ENCODE measurements at places on chromosomes 3 and 15.
A peak's percentile ranks its signal among the peaks of the same experiment; 100 is the strongest.

GRCh38 chr15:50594311-50594710, 47.8 kb upstream of the USP50 start:
- DNase-seq: no peak

DNA sequence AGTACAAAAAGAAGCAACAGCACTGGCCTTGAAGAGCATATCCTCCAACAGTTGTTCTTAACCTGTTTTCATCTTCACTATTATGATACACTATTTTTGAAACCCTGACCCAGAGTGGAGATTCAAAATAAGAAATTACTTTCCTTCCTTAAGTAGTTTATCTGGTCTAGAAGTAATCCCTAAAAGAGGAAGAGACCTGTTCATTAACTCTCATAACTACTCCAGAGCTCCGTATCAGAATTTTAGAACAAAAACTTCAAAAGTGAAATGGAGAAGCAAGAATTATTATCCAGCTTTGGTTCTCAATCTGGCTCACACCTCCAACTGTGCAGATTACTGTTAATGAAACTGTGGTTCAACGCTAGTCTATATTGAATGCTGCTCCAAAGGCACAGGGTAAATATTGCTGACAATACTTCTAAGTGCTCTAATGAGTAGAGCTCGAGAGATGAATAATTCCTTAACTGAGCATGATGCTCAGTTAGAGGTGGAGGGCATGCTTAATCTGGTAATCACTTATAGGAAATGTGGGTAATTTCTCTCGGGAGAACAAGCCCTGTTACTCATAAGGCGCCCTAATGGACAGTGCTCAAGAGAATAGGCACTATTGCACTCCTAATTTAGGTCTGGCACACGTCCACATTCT, 5.2 kb downstream of the LCMT2 start:
- no peak for DNase-seq

DNA sequence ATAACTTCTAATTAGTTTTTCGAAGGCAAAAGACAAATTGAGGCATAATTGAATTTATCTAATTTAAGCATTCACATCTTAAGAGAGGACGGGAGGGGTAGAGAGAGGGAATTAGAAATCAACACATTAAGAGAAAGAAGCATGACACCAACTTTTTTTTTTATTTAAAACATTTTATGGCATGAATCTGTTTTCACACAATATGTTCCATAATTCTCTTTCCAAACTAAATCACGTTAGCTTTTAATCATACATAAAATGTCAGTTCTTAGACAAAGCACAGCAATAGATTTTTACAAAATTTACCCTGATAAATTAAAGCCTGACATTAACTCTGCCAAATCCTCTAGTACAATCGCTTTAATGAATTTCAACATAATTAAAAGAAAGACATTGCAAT, 600.8 kb upstream of the ROBO1 start:
- no peak for DNase-seq

- peak; percentile 52 for DNase-seq
These were observed 868 bp upstream of the TMEM87A start for GRCh38 chr15:42273900-42274701.

- DNase-seq: no peak
These were observed 47.5 kb upstream of the SLC9A9 start for GRCh38 chr3:143895805-143896204.

GRCh38 chr15:78072080-78072892, 5.2 kb downstream of the TBC1D2B start:
- DNase-seq: no peak

- peak; percentile 19 for DNase-seq
These were observed 355.4 kb downstream of the OTOL1 start for GRCh38 chr3:161851941-161852566.

DNA sequence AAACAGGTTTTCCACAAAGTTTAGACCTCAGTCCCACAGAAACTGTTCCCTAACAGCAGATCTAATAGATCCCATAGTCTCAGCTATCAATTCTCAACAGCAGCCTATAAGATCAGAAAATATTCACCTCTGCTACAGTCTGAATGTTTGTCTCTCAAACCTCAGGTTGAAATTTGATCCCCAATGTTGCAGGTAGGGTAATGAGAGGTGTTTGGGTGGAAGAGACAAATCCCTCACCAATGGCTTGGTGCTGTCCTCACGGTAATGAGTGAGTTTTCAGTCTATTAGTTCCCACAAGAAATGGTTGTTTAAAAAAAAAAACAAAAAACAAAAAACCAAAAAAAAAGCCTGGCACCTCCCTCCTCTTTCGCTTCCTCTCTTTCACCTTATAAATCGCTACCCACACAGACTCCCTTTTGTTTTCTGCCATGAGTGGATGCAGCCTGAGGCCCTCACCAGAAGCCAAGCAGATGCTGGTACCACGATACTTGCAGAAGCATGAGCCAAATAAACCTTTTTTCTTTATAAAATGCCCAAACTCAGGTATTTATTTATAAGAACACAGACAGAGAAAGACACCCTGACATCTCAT, 14.2 kb downstream of the ZNF280D start:
- no peak for DNase-seq

GRCh38 chr15:49748791-49749190, 127.9 kb downstream of the DTWD1 start:
- no peak for DNase-seq

DNA sequence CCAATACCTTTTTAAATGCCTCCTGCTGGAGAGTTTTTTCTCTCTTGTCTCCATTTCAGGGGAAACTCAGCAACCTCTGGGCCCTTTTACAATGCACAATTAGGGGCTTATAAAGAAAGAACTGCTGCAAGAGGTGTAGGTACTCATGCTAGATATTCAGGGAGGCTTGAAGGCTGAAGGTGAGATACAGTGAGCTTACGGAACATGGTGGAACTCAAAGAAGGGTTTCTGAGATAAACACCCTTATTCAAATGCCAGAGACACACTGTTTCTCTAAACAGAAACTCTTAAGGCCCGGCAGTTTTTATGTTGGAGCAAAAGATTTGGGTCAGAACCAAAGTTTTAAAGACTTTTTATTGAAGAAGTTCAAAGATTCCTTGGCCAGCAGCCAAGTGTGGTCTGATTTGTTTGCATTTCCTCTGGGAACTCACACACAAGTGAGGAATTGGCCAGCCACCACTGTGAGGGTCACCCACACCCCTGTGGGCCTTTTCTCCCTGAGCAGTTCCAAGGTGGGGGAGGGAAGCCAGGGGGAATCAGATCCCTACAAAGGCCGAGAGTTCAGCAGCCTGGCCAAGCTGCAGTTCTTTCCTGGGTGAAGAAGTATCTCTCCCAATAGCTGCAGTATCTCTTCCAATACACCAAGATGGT, 47.8 kb downstream of the TNFAIP8L3 start:
- DNase-seq: no peak

- no peak for DNase-seq
These were observed 137.4 kb upstream of the UBP1 start for GRCh38 chr3:33577588-33577987.

GRCh38 chr3:187944390-187945179, 199.3 kb upstream of the BCL6 start:
- DNase-seq: no peak

Measured in activated T-cell treated with anti-CD3 and anti-CD28 coated beads for 48 hours (primary cell).